ENCODE measurements at places on chromosomes 5 and 9.

GRCh38 chr9:90025816-90026215, 421.0 kb downstream of the GADD45G start:
- no peak for DNase-seq

GRCh38 chr9:90770927-90771326, 30.7 kb upstream of the SYK start:
- DNase-seq, result no peak

DNA sequence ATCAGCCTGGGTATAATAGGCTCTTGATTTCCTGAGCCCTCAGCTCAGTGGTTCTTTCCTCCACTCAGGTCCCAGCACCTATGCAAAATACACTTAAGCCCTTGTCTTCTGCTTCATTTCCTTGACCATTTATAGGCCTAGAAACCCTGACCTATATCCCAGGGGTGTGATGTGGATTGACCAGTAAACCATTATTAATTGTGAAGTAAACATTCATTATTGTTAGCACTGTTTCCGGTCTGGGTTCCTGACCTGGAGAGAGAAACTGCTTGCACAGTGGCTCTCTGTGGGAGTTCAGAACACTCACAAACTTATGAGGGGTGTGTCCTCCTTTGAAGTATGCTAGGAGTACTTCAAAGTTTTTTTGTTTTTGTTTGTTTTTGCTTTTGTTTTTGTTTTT, 19.6 kb upstream of the TOMM5 start:
- no peak for DNase-seq

GRCh38 chr5:5183189-5183699, 43.1 kb downstream of the ADAMTS16 start:
- no peak for DNase-seq

GRCh38 chr5:14909369-14909768, 37.8 kb upstream of the ANKH start:
- DNase-seq, result no peak

DNA sequence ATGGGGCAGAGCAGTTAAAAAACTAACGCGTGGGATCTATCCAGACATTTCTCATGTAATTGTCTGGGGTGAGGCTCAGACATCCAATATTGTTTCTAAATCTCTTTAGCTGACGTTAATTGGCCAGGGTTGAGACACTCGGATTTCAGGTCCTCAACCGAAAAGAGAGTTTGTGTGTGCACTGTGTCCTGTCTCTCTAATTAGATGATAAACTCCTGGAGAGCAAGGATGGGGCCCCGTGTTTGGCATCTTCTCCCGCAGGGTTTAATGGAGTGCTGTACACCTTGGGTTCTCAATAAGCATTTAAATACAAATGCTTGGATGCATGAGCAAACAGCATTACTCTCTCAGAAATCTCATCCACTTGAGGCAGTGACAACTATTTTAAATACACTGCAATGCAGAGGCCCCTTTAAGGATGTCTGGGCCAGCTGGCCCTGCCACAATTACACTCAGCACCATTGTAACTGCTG, 139.6 kb downstream of the MTX3 start:
- peak; percentile 42 for DNase-seq

DNA sequence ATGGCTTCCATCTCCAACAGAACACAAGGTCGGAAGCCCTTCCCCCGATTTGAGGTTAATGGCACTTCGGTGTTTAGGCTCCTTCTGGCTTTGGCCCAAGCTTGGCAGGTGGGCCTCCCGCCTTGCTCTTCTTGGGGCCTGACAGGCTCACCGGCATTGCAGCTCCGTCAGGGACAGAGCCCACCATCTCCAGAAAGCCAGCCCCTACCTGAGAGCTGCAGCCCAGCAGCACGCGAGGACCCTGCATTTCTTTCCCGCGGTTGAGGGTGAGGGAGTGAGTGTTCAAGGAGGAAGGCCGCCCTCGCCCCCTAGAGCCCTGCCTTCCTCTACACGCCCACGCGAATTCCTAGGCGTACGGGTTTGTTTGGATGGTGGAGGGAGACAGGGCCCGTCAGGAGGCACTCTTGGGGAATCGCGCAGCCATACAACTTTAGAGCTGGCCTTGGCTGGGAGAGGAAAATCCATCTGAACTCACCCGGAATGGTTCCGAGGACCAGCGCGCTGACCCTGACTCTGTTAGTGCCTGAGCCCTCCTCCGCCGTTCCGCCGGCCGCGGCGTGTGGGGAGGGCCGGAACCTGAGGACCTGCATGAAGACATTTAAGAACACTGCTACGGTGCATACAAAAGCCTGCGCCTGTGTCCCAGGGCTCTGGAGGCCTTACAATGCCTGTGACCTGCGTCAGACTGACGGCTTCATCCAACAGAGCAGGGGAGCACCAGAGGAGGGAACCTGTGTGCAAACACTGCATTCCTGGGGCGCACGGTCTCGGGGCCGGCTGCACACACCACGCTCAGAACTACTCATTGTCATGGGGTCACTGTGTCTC, 73.8 kb downstream of the MRPL36 start:
- DNase-seq, result no peak
